ENCODE measurements at places on chromosomes 1 and 21. TPM values are rescaled to one million over a fixed set of nuclear protein-coding genes. Genes with fewer than 3 reads are reported as not detected.

DNA sequence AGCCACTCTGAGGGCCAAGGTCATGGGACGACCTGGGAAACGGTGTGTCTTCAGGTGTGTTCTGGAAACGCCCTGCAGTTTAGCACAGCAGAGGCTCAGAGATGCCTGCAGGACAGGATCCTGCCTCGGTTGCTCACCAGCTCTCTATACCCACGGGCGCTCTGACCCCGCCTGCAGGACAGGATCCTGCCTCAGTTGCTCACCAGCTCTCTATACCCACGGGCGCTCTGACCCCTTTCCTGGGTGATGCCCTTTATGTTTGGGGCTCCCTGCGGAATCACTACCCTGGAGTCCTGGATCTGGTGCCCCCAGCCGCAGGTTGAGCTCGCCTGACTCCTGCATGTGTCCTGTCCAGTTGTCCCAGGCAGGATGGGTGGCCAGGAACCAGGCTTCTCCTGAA is 32.5 kb downstream of the TFF3 start:
- DNase-seq: no peak

- no peak for DNase-seq
Observed at GRCh38 chr1:173876732-173877131, 8.6 kb downstream of the ZBTB37 start.

GRCh38 chr21:26124421-26124833 is 46.1 kb downstream of the APP start:
- DNase-seq: peak; percentile 47

Gene ETNK2
- total RNA-seq: 10.7 TPM

GRCh38 chr1:246797597-246797996 is 73.4 kb downstream of the SCCPDH start:
- DNase-seq: no peak

Gene PGLYRP4
- total RNA-seq: not detected

DNA sequence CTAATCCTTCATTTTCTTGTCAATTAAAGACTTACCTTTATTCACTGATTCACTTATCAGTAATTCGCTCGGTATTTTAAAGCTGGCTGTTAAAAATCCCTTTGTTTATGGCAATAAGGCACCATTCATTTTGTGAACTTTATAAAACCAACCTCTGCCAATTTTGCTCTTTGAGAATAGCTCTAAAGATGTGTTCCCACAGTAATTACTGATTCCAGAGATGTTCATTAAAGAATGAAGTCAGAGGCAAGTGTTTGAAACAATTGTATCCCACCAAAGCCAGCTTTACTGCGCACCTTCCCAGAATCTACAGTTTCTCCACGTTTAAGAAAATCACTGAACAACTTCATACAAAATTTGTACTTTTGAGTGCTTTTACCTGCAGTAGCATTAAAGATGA is 424.5 kb downstream of the USP25 start:
- DNase-seq: no peak

- no peak for DNase-seq
Observed at GRCh38 chr1:104874044-104874443, 1124.3 kb downstream of the AMY1C start.

Gene SPRR1B
- total RNA-seq: not detected

Gene HEYL
- 0.14 TPM for total RNA-seq

DNA sequence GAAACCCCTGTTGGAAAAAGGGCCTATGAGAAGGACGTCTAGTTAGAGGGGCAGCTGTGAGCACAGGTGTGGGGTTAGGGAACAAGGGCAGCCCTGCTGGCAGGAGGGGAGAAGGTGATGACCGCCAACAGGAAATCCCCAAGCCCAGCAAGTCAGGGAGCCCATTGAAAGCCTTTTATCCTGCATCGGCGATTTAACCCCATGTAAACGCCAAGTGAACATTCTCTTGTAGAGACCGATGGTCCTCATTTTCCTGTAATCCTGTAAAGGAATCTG is 1.1 kb upstream of the BSND start:
- no peak for DNase-seq

GRCh38 chr1:57033222-57034001 is 67.6 kb upstream of the C8B start:
- no peak for DNase-seq

DNA sequence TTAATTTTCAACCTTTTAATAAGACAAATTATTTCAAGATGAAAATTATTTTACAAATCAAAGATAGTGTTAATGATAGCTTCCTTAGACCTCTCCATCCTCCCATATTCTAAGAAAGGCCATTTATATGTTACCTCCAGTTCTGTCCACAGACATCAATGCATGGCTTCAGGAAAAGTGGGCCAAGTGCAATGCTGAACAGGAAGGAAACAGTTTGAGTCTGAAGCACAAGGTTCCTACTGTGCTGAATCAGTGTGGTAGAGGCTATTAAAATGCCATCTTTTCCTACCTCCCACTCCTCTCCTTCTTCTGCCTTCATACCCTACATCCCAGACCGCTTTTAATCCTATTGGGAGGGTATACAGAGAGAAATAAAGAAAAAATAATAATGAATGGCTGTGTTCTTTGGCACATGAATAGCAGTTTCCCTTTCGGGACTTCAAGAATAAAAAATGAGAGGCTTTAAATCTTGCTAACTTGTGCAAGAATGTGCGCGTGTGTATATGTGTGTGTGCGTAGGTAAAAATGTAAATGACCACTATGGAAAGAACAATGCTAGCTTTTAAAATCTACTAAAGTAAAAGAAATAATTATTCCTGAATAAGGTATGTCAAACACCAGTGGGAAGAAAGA is 62.6 kb upstream of the C1orf105 start:
- DNase-seq: peak; percentile 68

DNA sequence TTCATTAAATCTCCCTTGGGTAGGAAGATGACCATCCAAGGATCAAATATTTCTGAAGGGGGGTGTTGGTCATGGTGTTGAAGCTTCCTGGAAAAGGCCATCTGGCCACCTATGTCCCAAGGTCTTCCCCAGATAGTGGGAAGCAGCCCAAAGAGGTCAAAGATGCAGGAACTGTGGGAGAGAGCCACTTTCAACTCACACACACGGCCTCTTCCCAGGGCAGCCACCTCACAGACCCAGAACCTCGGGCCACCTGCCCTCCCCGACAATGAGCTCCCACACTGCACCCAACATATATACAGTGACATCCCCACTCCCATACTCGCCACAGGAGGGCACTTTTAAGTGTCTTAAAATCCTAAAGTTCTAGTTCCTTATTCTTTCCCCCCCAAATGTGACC is 164.5 kb upstream of the ETV3 start:
- no peak for DNase-seq

DNA sequence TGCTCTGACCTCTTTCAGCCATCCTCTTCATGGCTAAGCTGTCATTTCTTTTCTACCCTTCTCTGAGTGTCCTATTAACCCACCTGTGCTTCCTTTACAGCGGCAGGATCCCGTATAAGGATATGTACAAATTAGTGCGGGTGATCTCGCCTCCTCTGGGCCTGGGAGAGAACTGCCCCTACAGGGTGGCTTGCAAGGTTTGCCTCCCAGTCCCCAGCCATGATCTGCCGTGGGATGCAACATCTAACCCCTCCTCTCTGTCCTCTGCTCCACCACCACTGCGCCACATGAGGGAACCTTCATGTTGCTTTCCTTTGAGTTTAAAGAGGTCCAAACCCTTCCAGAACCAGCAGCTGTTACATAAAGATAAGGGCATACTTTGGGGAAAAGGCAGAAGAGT is 282.2 kb downstream of the ZNF648 start:
- no peak for DNase-seq

GRCh38 chr1:231274119-231274825 is 33.3 kb downstream of the GNPAT start:
- no peak for DNase-seq

Gene INAVA
- under 0.01 TPM for total RNA-seq

GRCh38 chr1:95246511-95246910 is 12.5 kb downstream of the RWDD3 start:
- no peak for DNase-seq

GRCh38 chr1:9718006-9718680 is 66.6 kb downstream of the PIK3CD start:
- no peak for DNase-seq

- no peak for DNase-seq
Observed at GRCh38 chr1:180935326-180936109, 22.8 kb downstream of the KIAA1614 start.

- no peak for DNase-seq
Observed at GRCh38 chr1:66654643-66655042, 97.6 kb upstream of the DYNLT5 start.

- DNase-seq: no peak
Observed at GRCh38 chr1:92329347-92330129, 30.7 kb downstream of the RPAP2 start.

Gene BTBD19
- 7.0 TPM for total RNA-seq

DNA sequence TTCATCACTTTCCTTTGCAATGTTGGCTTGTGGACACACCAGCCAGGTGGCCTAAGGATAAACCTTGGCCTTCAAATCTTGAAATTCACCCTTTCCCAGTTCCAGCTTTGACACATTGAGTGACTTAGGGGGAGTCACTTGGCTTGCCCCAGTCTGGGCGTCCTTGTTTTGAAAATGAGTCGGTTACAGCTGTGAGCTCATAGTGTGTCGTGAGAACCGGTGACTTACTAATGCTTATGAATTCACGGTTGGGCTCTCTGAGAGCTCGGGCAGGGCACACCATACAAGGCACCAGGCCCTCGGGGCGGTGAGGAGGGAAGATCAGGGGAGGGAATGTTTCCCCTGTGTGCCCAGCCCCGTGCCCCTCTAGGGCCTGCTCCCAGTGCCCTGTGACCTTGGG is 126.9 kb upstream of the TMPRSS2 start:
- no peak for DNase-seq

- no peak for DNase-seq
Observed at GRCh38 chr1:113201560-113201959, 128.6 kb downstream of the LRIG2 start.
